ENCODE measurements at places on chromosomes 3 and 15.

- no peak for DNase-seq
Measured at GRCh38 chr3:36923523-36923943, 21.3 kb downstream of the TRANK1 start.

DNA sequence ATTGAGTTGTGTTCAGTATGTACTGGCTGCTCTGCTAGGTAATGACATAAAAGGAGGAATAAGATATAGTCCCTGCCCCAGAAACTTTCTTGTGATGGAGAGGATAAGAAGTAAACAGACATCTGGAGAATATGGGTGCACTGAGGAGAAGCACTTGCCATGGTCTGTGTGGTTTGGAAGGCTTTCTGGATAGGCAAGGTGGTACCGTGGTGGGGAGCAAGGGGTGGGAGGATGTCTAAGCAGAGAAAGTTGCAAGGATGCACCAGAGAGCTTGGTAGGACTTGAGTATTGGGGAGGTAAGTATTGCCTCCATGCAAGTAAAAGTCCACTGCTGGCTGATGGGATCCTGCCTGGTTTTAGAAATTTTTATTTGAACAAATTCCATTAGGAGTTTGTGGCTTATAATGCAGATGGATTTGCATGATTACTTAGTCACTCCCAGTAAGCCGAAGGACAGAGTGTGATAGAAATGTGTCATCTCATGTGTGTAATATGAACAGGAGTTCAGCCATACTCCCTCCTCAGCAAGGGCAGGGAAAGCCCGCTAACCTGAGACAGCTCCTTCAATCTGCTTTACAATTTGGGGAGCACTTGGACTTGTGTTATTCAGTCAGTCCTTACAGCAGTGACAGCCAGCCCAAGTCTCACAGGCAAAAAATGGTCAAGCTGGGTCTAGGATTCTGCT is 53.6 kb downstream of the CLSTN2 start:
- DNase-seq: no peak

DNA sequence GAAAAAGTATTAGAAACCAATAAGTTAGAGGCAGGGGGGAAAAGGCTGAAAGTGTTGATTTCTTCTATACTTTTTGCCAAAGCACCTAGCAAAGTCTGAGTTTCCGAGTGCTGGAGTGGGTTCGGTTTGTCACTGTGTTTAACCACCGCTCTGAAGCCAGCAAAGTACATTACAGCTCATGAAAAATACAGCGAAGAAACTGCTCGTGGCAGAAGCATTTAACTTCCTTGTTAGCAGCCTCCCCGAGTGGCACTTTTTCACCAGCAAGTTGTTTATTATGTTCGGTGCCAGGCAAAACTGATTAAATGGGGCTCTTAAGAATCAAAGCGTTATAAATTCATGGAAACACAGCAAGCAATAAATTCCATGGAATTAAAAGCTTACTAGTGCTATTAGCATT is 313.6 kb downstream of the FOXP1 start:
- no peak for DNase-seq

GRCh38 chr3:72003936-72004335 is 219.0 kb upstream of the PROK2 start:
- no peak for DNase-seq
